ENCODE measurements at places on chromosomes 11 and 22. TPM values are rescaled to one million over a fixed set of nuclear protein-coding genes. Genes with fewer than 3 reads are reported as not detected.

CYB5R2 gene
- 37.0 TPM for polyA plus RNA-seq

DNAJB7 gene
- polyA plus RNA-seq = not detected

- DNase-seq = no peak
These were observed 613.8 kb downstream of the BRD1 start for GRCh38 chr22:49213731-49214352.

GRCh38 chr22:20965888-20966855, 883 bp upstream of the AIFM3 start:
- DNase-seq = no peak

DNA sequence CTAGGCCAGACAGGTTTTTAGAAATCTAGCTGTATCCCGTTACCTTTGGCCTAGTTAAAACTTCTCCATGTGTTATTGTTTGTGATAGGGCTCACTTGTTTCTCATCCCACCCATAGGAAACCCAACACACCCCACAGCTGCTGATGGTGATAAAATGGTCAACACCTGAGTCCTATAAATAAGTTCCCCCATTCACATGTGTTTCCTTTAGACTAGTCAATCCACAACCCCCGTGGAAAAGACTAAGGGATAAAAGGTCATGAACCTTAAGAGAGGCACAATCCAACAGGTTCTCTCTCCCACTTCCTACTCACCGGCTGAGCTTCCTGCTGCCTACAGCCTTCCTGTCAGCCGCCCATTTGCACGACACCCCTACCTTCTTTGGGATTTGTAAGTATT, 768.4 kb downstream of the JRKL start:
- no peak for DNase-seq

DNA sequence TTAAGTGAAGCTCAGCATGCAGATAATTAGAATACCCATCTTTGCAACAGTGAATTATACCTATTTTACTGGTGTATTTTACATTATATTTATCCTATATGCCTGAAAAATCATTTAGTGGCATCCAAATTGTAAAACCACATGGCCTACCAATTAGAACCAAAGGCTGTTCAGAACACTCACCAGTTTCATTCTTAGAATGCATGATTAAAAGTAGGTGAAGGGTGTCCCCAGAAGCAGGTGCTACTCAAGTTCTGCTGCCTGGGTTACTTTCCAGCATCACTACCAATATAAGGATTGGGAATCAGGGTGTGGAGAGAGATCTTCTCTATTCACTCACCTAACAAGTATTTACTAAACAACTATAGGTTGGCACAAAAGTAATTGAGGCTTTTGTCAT, 103.3 kb downstream of the SGSM3 start:
- no peak for DNase-seq

- DNase-seq = no peak
These were observed 2.6 kb downstream of the ESAM start for GRCh38 chr11:124759266-124760204.
